LHCN-M2 (cell line): ENCODE measurements at places on chromosomes 4 and X. TPM values are rescaled to one million over a fixed set of nuclear protein-coding genes. Genes with fewer than 3 reads are reported as not detected.

- DNase-seq: no peak
Observed at GRCh38 chrX:129613596-129613995, 41.2 kb downstream of the APLN start.

- no peak for DNase-seq
Observed at GRCh38 chrX:44459501-44459900, 83.2 kb downstream of the FUNDC1 start.

STARD8 gene
- 10.6 and 12.1 TPM in 2 replicates for total RNA-seq

COPS4 gene
- 59.2 and 65.0 TPM in 2 replicates for total RNA-seq
